BE2C (cell line): ENCODE measurements at places on chromosomes 16 and 17.

DNA sequence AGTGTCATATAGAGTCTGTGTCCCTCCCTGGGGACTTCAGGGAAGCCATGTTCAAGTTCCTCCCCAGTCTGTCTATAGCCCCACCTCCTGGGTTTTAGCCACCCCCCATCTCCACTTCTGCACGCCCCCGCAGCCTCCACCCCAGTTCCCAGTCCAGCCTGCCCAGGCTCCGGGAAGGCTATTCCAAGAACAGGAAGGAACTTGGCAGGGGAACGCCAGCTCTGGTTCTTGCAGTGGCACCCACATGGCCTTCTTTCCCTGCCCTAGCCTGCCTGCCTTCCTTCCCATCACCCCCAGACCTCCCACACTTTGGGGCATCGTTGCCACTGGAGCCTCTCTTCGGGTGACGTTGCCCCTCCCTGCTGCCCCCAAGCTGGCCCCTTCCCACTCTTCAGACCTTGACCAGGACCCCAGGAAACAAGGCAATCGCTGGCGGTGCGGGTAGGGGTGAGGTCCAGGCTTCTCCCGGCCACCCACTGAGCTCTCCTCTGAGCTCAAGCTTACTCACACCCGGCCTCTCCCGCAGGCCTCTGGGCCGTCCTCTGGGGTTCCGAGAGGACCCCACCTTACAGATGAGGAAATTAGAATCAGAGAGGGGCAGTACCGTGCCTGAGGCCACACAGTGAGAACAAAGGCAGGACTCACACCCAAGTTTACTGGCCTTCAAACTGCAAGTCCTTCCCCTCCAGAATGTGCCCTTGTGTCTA, 9.2 kb upstream of the CES4A start:
- no peak for DNase-seq

- no peak for DNase-seq
Measured at GRCh38 chr17:72843591-72843990, 248.9 kb downstream of the SLC39A11 start.

DNA sequence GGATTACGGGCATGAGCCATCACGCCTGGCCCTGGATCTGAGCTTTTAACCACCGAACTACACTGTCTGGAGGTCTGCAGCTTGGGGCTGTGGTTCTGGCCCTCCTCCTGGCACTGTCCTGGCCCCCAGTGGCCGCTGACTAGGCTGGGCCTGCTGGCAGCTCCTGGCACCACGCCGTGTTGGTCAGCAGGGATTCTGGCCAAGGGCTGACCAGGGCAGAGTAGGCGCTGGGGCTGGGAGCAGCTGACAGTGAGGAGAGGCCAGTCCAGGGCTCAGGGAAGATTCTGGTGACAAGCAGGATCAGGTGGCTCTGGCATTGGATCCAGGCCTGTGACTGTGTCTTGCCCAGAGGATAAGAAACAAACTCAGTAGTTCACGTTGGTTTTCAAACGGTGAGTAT, 14.6 kb downstream of the EEF2K start:
- DNase-seq, result no peak

- no peak for DNase-seq
Measured at GRCh38 chr17:62816282-62816839, 8.2 kb upstream of the MARCHF10 start.

- no peak for DNase-seq
Measured at GRCh38 chr17:62840871-62841270, 32.8 kb upstream of the MARCHF10 start.

DNA sequence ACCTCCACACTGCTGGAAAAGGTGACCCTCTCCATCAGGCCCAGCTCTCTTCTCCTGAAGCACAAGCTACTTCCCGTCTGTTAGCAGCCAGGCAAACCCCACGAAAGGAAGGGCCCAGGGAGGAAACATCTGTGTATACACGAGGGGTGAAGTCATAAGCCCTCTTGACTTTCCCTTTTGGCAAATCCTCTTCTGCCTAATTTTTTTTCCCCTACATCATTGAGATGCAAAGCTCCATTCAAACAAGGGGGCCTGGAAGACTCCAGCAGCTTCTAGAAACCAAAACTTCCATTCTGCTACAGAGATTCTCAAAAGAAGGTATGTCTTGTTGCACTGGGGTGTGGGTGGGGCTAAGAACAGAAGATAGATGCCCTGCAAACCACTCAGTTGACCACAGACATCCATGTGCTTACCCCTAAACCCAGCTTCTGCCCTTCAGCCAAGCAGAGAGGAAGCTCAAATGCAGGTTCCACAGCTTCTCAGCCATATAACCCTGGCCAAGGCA, 145.6 kb upstream of the RCVRN start:
- no peak for DNase-seq

DNA sequence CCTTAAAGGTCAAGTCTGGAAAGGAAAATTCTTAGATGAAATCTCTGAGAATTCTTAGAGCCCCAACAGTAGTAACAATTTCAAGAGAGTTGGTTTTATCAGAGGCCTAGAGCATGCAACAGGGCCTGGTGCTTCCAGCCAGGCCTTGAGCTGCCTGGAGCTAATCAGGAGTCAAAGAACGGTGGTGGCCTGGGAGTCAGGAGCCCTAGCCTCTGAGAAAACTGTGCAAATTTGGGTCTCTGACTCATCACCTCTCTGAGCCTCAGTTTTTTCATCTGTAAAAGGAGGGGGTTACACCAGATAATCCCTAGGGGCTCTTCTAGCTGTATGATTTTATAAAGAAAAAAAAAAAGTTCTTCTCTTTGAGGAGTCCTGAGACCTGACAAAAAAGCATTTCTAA, 227.3 kb upstream of the RPL38 start:
- peak; percentile 54 for DNase-seq

DNA sequence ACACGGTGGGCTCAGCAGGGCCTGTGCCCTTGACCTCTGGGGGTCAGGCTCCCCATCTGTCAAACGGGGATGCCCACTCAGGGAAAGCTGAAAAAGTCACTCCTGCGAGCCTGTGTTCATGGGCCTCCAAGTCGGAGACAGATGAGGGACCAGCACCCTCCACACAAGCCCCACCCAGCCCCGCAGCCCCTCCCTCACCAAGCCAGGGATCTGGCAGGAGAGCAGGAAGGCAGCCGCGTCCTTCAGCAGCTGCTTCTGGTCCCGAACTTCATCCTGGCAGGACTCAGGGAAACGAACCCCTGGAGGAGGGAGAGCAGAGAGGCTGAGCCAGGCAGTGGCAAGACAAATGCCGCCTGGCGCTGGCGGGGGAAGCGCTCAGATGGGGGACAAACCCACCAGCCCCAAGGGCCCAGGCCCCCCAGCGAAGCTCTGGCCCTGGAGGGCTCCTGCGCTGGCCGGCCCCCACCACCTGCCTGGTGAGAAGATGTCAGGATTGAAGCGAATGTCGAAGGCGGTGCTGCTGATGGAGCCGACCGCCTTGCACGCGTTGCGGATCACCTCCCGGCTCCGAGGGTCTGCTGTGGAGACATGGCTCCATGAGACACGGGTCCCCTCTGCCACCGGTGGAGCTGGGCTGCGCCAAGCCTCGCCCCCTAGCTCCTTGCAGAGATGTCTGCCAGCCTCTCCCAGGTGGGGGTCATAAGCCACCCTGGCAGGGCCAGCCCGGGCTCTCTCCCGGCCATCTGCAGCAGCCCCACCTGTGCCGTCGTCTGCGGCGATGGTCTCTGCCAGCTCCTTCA, 15.4 kb downstream of the CLUH start:
- DNase-seq, result no peak

DNA sequence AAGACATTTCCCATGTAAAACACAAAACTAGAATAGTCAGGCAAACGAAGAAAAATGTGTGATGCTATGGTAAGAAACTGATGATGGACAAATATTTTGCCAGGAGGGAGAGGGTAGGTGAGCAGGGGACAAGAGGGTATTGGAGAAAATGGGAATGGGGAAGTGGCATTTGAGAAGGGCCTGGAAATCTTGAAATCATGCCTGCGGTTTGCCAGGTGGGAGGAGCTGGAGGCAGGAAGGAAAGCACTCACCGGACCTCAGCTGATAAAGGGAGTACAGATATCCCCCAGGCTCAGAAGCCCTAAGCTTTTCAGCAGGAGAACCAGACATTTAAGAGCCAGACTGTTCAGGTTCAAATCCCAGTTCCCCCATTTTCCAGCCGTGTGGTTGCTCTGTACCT, 103.6 kb downstream of the GSG1L start:
- no peak for DNase-seq

DNA sequence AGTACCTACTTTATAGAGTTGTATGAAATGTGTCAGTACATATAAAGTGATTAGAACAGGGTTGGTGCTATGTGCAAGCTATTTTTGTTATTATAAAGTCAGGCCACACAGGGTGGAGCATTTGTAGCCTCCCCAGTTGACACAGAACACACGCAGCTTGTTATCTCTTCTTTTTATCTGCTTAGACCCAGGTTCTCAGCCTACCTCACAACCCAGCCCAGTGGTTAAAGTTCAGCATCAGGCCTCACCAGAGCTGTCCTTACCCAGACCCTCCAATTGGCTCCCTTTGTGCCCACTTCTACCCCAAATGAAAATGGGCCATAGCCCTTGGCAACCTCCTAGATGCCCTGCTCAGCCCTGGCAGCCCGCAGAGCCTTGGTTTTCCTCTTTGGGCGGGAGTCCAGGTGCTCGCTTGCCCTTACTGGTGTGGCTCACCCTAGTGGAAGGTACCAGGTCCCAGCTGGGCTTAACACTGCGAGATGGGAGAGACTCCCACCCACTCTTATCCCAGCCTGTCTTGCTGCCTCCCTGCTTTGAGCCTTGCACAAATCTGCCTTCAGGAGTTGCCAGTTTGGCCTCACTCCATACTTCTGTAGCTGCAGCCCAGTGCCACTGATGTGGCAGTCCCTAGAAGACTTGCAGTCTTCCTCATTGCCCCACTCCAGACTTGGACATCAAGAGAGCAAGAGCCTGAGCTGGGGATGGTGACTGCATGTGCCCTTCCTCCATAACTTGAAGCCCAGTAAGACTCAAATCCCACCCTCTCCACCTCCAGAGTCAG, 1.1 kb upstream of the PIGS start:
- no peak for DNase-seq

DNA sequence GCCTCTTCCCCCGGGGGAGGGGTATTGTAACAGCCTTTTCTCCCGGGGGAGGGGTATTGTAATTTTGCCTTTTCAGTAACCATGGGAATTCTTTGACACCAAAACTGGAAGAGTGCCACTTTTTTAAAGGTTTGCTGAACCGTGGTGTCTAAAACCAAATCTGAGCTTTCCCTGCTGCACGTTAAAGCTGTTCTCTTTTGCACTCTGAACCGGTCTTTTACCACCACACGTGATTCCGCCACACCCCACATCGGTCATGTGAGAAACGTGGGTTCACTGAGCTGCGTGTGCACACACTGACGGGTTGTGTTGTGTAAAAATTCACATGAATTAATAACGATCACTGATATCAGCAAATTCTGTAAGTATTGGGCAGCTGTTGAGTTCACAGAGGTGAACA, 9.2 kb upstream of the ACSF3 start:
- no peak for DNase-seq

GRCh38 chr17:17840751-17841591, 4.2 kb upstream of the SREBF1 start:
- DNase-seq, result no peak
